NCI-H446 (cell line): ENCODE measurements at places on chromosomes 1 and 21.
A peak's percentile ranks its signal among the peaks of the same experiment; 100 is the strongest.

DNA sequence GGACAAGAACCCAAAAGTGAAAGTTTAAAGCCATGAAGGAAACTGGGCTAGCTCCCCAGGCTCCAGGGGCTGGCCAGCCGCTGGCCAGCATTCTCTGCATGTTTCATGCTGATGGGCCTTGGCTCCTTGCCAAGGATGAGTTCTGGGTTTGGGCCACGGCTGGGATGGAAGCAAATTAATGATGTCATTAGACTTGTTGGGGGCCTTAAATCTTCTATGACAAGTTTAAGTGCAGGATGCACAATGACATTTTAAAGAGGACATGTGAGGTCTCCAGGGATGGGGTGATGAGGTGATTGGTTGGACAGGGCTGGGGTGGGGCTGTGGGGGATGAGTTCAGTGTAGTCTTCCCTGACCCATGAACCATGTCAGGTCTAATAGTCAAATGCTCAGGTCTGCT, 199.6 kb downstream of the TRABD2B start:
- no peak for DNase-seq

DNA sequence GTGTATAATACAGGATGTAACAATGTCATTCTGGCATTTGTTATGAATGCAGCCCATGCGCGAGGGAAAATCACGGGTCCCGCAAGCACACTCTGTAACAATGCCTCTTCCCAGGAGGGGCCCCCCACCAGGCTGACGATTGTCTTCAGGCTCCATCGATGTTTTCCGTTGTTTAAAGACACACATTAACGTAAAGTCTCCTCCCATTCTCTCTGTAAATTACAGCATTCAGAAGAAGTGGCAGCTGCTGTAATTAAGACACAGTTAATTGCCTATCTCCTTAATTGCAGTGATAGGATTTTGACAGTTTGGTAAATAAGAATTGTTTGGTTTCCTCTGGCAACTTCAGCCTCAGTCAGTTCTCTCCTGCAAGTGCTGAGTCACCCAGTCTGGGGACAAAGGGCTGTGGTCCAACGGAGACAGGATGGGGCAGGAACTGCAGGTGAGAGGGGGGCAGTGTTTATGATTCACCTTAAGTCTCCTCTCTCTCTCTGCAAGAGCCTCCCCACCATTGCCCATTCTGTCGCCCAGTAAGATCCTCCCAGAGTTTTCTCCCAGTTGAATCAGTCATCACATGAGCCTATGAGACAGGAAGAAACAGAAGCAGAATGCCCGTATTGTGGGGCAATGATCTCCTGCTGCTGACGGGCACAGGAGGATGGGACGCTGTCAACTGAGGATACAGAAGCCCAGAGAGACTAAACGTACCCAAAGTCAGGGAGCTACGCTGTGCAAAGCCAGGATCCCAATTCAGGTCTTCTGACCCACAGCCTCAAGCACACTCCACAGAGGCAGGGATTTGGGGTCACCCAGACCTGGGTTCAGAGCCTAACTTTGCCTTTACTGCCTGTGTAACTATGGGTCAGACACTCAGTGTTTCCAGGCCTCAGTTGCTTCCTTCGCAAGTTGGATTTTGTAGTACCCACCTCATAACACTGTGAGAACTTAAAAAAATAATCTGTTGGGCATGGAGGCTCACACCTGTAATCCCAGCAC, 110.0 kb downstream of the ADSS2 start:
- DNase-seq: no peak

GRCh38 chr1:160855181-160855981, 7.3 kb downstream of the CD244 start:
- no peak for DNase-seq

DNA sequence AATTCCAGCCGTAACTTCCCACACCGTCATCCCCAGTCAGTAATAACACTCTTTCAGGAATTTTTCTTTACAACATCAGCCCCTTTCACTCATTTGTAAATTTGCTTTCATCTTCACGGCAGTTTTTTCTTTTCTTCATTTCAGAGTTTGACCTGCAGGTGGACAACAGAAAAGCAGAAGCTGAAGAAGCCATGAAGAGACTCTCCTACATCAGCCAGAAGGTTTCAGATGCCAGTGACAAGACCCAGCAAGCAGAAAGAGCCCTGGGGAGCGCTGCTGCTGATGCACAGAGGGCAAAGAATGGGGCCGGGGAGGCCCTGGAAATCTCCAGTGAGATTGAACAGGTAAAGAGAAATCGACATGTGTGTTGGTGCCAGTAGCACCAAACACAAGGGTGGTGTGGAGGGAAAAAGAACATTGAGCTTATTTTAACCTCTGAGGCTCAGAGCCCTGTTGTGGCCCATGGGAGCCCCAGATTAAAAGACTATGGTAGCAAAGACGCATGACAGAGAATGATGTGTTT, 53.2 kb downstream of the LAMC2 start:
- DNase-seq: peak; percentile 49

DNA sequence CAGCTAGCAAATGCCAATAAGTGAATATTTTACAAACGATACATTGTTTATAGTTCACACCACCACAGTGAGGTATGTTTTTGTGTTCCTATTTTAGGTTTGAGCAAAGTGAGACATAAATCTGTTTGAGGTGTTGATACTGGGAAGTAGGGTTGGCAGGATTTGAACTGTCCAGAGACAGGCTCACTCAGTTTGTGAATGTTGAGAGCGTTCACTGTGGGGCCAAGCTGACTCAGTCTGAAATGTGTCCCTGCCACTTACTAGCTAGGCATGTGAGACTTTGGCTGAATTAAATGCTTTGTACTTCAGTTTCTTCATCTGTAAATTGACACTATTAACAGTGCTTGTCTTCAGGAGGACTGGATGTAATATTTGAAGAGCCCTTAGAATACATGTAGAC, 35.1 kb downstream of the DIRAS3 start:
- DNase-seq: no peak
